ENCODE measurements at places on chromosomes 4 and X.
A peak's percentile ranks its signal among the peaks of the same experiment; 100 is the strongest.

GRCh38 chr4:56727150-56727549 is 46.1 kb upstream of the HOPX start:
- DNase-seq: no peak

GRCh38 chrX:115679460-115679859 is 118.5 kb downstream of the PLS3 start:
- no peak for DNase-seq

- DNase-seq: no peak
Observed at GRCh38 chr4:54677416-54677815, 19.7 kb downstream of the KIT start.

DNA sequence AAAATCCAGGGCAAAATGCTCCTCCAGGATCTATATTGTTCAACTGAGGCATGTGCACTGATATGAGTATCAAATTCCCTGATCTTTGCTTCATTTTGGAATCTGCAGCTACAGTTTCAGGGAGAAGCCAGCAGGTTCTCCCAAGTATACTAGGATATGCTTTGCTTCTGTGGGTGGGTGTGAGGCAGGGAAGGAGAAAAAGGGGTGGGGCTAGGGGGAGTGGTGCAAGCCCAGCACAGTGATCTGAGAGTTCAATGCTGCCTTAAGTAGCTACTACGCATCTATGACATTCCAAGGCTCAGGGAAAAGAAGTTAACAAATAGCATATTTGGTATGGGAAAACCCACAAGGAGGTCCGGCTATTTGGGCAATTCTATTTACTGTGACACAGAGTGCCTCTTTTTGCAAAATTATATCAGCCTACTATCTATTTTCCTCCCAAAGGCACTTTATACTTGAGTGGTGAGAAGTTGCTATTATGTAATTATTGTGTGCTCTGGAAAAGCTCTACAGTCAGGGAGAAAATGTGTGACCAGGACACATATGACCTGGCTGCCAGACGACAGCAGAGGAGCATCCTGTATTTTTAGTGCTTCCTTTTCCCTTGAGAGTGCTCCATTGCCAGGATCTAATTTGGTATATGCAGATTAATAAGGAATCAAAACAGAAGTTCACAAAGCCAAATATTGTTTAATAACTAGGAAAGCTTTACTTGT is 162.0 kb downstream of the RNF150 start:
- DNase-seq: no peak

DNA sequence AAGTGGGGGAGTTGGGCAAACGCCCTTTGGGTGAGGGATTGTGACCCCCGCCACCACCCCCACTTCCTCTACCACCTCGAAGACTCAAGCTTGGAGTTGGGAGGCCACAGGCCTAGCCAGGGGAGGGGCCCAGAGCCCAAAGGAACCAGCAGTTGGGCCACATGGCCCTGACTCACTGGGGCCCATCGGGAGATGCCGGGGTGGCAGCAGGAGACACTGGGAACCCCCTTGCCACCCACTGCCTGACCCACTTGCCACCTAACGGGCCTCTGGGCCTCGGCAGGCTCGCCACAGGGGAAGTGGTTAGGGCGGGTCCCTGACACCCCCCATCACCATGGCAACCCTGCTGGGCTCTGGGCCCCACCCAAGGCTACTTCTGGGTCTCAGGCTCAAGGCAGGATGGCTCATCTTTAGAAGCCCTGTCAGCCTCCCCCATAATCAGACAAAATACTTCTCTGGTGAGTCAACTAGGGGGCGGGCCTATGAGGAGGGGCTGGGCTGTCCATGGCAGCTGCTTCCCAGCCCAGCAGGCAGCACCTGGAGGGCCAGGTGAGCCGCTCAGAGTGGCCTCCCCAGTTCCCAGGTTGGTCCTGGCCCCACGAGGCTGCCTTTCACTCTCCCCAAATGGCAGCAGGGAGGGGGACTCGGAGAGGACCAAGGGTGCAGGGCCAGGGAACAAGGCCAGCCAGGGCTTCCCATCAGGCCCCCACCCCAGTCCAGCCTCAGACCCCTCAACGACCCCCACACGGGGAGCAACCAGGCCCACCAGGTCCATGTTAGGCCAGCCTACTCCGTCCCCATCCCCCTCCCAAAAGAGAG is 5.6 kb downstream of the FLNA start:
- DNase-seq: peak; percentile 89

GRCh38 chr4:158121161-158121579 is 51.7 kb downstream of the GASK1B start:
- DNase-seq: no peak

DNA sequence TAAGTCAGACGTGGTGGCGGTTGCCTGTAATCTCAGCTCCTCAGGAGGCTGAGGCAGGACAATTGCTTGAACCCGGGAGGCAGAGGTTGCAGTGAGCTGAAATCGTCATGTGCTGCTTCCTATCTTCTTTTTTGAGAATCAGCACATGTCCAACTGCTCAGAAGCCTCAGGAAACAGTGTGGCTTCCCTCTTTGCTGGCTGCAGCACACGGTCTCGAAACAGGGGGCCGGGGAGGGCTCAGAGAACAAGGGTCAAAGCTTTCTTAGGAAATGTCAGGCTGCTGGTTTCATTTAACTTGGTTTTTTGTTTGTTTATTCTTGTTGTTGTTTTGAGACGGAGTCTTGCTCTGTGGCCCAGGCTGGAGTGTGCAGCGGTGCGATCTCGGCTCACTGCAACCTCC is 31.3 kb downstream of the CRLF2 start:
- no peak for DNase-seq

DNA sequence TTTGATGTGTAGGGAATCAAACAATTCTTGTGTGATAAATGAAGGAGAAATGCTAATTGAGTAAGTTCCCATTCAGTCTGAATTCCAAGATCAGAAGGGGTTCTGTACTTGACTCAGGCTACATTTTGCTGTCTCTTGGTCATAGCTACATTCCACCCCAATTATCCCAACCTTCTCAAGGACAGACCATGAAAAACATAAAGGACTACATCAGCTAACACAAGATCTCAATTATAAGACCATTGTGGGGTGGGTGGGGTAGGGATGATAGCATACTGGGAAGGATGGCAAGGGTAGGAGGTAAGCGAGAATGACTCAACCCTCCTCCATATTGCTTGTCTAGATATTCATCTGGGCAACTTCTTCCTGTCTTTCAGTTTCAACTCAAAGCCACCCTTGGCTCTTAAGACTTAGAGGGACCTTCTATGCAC is 87.4 kb upstream of the ETNPPL start:
- no peak for DNase-seq

DNA sequence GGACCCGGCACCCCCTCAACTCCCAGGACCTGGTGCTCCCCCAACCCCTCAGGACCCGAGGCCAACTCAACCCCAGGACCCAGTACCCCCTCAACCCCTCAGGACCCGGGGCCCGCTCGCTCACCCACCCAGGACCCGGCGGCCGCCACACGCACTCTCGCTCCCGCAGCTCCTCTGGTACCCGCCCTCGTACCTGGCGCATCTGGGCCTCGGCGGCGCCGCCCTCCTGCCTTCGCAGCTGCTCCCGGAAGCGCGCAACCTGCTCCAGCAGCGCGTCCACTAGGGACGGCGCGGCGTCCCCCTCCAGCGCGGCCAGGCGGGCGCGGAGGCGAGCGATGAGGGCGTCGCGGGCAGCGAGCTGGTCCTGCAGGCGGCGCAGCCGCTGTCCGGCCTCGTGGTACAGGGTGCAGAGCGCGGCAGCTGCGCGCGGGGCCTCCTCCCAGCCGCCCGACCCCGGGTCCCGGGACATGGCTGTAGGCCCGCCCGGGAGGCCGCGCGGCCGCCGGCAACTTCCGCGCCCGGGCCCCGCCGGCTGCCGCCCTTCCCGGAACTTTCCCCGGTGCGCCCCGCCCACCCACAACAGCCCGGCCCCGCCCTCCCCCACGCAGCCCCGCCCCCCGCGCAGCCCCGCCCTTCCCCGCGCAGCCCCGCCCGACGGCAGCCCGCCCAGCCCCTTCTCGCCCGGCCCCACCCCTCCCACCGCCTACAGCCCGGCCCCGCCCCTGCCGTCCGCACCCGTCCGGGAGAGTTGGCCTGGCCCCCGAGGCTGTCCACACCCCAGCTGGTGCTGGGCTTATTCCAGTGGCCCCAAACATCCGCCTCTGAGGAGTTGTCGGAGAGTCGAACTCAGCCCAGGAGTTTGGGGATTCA is at the start of gene TNIP2:
TNIP2 (minus strand) TSS at position 516 of the 870 bp plus-strand sequence; CDS start at position 469, 47 bp downstream.
- peak; percentile 68 for DNase-seq

DNA sequence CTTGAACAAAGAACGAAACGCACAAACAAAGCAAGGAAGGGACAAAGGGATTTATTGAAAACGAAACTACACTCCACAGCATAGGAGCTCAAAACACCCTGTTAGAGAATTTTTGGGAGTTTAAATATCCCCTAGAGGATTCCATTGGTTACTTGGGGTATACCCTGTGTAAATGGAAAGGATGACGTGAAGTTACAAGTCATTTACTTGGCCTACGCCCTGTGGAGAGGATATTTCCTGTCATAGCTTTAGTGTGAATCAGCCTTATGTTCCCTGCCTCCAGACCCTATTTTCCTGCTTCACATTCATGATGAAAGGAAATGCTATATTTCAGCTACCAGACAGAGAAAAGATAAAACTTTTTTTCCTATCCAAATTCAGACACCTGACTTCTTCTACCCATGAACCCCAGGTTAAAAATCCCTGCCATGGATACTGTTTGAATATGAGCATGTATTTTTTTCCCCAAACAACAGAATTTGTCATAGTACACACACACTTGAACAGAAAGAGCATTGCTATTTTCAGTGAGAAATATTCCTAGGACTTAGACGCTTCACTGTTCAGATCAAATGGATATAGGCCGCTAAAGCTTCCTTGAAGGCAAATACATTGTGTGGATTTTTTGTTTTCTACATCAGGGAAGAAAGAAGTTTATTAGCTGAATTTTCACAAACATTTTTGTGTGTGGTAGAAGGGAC is 20.4 kb downstream of the PIN4 start:
- no peak for DNase-seq

DNA sequence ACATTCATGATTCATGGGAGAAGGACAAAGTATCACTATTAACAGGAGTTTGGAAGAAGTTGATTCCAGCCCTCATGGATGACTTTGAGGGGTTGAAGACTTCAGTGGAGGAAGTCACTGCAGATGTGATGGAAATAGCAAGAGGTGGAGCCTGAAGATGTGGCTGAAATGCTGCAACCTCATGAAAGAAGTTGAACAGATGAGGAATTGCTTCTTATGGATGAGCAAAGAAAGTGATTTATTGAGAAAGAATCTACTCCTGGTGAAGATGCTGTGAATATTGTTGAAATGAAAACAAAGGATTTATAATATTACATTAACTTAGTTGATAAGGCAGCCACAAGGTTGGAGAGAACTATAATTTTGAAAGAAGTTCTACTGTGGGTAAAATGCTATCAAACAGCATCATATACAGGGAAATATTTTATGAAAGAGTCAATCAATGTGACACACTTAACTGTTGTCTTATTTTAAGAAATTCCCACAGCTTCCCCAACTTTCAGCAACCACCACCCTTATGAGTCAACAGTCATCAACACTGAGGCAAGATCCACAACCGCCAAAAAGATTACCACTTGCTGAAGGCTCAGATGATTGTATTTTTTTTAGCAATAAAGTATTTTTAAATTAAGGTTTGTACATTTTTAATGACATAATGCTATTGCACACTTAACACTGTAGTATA is 302.6 kb downstream of the CBLL2 start:
- DNase-seq: no peak

GRCh38 chr4:6779667-6780565 is 2.6 kb upstream of the KIAA0232 start:
- DNase-seq: no peak

DNA sequence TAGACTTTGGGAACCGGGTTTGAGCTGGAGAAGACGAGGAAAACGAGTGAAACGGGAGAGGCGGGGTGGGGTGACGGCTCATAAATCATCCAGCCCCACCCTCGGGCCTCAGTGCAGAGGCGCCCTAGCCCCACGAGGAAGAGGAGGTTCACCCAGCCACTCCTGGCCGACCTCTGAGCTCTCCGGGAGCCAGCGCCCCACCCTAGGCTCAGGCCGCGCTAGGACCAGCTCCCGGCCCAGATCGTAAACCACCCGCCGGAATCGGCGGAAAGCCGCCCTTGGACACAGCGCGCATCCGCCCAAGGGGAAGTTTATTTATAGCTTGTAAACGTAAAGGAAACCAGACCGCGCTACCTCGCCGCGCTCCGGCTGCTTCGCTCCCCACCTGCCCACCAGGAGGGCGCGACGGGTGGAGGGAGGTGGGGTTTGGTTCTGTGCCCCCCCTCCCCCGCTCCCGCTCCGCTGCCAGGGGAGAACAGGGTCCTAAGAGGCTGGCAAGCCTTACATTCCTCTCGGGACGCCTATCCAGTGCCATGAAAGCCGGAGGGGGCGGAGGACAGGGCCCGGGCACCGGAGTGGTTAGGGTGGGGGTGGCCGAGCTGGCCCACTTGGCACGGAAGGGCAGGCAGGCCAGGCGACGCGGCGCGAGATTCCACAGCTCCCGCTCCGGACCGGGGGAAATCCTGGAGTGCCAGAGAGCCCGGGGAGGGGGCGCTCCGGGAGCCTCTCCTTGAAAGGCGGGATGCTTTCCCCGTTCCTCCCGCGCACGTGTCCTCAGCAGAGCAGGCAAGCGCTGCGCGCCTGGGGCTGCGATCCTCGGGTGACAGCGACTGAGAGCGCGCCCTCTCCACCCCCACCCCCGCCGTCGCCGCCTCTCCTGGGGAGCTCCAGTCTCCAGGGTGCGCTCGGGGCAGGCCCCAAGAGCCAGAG is 84.2 kb downstream of the BCOR start:
- no peak for DNase-seq

GRCh38 chr4:154183264-154183663 is 308.3 kb downstream of the DCHS2 start:
- DNase-seq: no peak

DNA sequence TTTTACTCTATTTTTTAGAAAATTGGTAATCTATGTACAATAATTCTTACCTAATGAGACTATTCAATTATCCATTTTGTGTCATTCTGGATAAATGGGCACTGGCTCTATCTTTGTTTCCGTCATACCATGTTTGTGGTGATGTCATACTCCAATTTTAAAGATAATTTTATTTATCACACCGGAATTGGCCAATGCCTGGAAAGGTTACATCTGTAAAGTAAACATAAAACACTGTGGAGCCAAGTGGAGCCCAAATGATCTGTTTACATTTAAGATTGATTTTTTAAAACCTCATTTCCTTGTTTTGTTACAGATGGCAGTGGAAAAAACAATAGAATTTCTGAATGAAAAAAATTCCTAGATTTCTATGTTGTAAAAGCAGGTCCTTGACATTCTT is 120.2 kb upstream of the GPRIN3 start:
- DNase-seq: no peak
